ENCODE measurements at places on chromosomes 3 and 15.

DNA sequence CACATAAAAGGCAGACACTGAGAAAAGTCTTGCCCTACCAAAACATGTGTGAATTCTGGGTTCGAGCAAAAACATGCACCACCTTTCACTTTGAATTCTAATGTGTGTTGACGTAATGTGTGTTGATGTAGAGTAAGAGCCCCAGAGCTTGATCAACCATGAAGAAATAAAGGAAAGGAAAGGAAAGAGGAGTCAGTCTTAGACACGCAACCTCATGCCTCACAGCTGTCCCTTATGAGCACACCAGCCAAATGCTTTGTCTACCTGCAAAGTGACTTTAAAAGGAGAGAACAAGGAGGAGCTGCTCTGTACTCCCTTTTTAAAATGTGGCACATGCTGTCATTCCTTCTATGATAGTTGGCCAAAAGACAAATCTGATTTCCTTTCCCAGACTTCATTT, 80.8 kb downstream of the RFTN1 start:
- no peak for DNase-seq

- DNase-seq: no peak
Observed at GRCh38 chr3:146052791-146053310, 108.1 kb downstream of the PLOD2 start.

DNA sequence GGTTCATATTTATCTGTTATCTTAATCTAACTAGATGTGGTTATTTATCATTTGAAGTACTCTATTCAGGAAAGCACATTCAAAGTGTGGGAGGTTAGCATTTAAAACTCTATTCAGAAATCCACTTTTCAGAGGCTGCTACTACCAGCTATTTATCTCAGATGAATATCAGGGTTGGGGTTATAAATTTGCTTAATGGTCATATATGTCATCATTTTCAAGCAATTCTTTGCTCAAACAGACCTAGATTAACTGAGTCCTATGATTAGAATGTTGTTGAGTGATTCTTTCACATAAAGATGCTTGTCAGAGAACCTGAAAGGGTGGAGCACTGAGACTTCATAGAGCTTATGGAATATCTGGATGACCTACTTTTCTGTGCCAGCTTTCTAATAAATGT, 436.9 kb upstream of the TGFBR2 start:
- no peak for DNase-seq

DNA sequence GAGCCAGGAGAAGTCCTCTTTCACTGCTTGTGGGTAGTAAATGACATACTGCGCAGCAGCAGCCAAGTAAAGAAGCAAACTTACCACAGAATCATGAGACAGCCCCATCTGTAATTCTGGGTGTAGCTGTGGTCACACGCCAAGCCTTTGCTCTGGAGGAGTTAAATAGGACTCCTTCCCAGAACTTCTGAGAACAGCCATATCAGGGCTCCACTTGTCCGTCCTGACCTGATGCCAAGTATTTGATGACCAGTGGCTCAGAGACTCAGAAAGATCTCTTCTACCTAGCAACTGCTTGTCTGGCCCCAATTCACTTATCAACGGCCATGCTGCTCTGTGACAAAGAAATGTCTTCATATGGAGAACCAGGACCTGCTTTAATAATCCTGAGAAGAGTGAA, 20.6 kb upstream of the GOLIM4 start:
- DNase-seq: no peak

DNA sequence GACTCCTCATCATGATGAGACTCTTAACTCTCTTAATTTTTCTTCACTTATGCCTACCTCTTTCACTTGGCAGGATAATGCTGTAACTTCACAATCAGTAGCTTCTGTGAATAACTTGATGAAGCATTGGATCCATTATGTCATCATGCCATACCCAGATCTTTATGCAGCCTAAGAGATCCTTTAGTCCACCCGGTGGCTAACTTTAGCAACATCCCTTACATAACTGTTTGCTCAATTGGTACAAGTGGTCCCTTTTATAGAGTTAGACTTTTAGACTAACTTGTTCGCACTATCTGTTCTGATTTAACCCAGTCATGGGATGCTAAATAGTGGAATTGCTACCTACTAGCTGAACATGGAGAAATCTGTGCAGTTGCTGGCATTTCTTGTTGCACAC, 184.5 kb downstream of the USP13 start:
- DNase-seq: no peak

DNA sequence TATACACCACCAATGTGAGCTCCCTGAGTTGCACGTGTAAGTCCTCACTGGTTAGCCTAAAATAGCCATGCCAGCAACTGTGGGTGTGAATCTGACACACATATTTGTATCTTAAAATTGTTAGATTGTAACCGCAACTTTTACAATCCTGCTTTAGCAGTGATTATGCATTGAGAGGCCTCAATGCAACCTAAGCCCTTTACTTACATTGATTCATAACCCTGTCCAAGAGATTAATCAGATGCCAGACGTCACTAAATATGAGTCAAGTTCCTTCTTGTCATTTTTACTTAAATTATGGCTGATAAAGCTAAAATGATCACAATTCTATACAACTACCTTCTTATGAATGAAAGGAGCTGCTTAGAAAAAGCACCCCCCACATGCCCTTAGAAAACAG, 46.9 kb downstream of the IL17RD start:
- no peak for DNase-seq

DNA sequence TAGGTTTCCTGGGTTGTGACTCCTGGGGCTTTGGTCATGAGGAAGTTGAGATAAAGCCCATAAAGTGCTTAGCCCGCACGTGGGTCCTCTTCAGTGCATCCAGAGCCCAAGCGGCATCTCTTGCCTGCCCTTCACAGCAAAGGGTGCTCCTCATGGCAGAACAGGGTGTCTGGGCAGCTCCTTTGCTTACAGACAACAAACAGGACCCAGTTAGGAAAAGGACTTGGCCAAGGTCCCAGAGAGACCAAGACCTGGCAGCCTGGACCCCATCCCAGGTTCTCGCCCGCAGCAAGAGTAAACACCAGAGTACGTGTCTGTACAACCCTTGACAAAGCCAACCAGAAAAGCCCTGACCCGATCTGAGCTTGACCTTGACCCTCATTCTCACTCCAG, 27.0 kb downstream of the ALS2CL start:
- DNase-seq: no peak

DNA sequence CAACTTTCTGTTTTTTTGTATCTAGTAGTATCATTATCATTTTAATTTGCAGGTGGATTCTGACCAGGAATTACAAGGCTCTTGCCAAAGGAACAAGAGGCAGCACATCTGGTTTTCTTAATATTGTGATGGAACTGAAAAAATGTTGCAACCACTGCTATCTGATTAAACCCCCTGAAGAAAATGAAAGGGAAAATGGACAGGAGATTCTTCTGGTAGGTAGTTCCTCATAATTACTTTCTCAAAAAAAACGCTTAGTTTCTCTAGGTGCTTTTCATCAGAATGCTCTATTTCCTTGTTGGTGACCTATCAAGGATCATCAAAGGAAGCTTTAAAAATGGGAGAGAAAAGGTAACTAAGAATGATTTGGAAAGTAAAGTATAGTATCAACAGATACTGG, 71.6 kb downstream of the CHD2 start:
- no peak for DNase-seq

GRCh38 chr3:111481551-111481950, 60.4 kb upstream of the CD96 start:
- no peak for DNase-seq

- DNase-seq: no peak
Observed at GRCh38 chr3:183466575-183466974, 38.2 kb upstream of the MCF2L2 start.

- DNase-seq: no peak
Observed at GRCh38 chr15:62756326-62756994, 286.1 kb upstream of the TPM1 start.

DNA sequence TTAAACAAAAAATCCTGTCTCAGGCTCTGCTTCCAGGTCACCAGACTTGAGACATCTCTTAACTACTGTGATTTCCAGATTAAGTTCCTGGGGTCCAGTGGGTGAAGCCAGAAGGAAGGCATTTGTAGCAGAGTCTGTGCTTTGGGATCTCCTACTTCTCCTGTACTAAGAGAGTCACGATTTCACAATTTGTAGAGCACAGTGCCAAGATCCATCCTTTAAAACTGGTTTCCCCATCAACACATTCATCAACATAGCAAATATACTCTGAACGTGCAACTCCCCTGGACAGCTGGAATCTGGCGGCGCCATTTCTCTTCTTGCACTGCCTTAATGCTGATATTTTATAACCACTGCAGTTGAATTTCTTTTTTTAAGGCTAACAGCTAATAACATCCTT, 33.2 kb downstream of the CDCP1 start:
- no peak for DNase-seq

DNA sequence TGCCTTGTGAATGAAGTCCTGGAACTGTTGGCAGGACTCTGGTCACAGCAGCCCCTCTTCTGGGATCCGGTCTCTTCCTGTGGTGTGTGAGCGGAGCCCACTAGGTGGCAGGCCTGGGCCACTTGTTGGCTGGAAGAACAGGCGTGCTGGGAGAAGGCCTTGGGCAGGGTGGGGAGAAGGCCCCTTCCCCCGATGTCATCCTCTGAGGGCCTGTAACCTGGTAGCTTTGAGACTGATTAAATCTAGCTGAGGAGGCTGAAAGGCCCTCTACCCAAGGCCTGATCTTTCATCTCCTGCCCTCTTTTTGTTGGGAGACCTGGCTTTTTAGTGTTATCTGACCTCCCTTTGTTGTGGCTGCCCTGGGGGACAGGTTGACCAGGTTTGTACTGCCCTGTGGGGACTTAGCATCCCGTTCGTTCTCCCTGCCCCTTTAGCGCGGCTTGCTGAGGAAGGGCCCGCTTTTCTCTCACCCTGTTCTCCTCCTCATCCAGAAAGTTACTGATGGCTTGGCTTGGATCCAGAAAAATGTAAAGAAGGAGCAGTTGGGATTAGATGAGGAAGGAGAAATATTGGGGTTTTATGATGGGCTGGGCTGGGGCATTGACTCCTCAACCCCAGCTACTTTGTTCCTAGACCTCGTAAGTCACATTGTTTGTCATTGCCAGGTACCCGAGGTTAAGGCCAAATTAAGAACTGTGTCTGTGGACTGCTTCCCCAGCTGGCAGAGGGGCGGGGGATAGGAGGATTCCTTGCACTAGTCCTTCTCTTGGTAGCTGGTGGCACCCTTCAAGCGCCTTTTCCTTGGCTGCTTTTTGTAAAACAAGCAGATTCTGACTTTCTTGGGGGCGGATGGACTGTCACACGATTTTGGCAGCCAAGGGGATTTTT, 48.5 kb downstream of the CHCHD6 start:
- DNase-seq: peak; percentile 68

- DNase-seq: peak; percentile 61
Observed at GRCh38 chr3:161274691-161275298, 53.7 kb downstream of the NMD3 start.

- DNase-seq: no peak
Observed at GRCh38 chr15:100307241-100308212, 34.2 kb downstream of the ADAMTS17 start.

GRCh38 chr3:182979674-182980191, 605 bp downstream of the DCUN1D1 start:
- peak; percentile 62 for DNase-seq

DNA sequence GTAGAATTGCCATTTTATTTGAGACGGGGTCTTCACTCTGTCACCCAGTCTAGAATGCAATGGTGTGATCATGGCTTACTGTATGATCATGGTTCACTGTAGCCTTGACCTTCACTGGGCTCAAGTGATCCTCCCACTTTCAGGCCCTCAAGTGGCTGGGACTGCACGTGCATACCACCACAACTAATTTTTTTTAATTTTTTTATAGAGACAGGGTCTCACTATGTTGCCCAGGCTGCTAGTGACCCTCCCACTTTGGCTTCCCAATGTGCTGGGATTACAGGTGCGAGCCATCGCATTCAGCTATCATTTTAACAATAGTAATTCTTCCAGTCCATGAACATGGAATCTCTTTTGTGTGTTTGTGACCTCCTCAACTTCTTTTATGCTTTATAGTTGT, 11.9 kb downstream of the EPM2AIP1 start:
- no peak for DNase-seq

GRCh38 chr15:87954793-87955192, 301.7 kb downstream of the NTRK3 start:
- no peak for DNase-seq

- DNase-seq: no peak
Observed at GRCh38 chr15:88908697-88909621, 4.2 kb downstream of the MFGE8 start.

DNA sequence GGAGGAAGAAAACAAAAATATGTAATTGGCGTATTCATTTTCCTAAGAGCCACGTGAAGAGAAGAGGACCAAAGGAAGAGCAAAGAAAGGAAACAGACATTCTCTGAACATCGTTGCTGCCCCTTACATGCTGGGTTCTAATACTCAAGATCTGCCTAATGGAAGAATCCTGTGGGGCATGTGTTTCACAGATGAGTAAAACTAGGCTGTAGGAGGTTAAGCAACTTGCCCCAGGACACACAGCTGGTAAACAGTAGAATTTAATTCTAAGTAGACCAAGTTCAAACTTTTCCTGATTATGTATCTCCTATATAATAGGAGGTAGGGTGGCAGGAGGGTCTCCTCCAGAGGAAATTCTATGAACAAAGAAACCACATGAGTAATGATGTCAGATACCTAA, 106.1 kb upstream of the TNFAIP8L3 start:
- no peak for DNase-seq

All from activated CD8-positive, alpha-beta memory T cell treated with anti-CD3 and anti-CD28 coated beads, Interleukin-2, amount 50 U/mL, for 48 hours (primary cell).